Panc1 (cell line): ENCODE measurements at places on chromosomes 3 and 15. TPM values are rescaled to one million over a fixed set of nuclear protein-coding genes. Genes with fewer than 3 reads are reported as not detected.

OR4M2 gene
- not detected for total RNA-seq

LEO1 gene
- 30.1 TPM for total RNA-seq

ACAP2 gene
- 57.9 TPM for total RNA-seq

GPR176 gene
- 12.7 TPM for total RNA-seq

KAT2B gene
- total RNA-seq, result 16.4 TPM

ISG20 gene
- total RNA-seq, result 14.9 TPM

IL17RC gene
- 23.6 TPM for total RNA-seq

CSTA gene
- not detected for total RNA-seq

COL6A5 gene
- total RNA-seq, result not detected

GRAMD2A gene
- total RNA-seq, result 1.3 TPM

GRCh38 chr3:56812754-56813652, 11.3 kb upstream of the ARHGEF3 start:
- no peak for DNase-seq

GRCh38 chr15:55799291-55800212, 56.6 kb upstream of the PRTG start:
- no peak for DNase-seq

- no peak for DNase-seq
Measured at GRCh38 chr15:73681856-73682599, 2.2 kb upstream of the CD276 start.

- no peak for DNase-seq
Measured at GRCh38 chr3:66747696-66748095, 246.9 kb upstream of the LRIG1 start.

DNA sequence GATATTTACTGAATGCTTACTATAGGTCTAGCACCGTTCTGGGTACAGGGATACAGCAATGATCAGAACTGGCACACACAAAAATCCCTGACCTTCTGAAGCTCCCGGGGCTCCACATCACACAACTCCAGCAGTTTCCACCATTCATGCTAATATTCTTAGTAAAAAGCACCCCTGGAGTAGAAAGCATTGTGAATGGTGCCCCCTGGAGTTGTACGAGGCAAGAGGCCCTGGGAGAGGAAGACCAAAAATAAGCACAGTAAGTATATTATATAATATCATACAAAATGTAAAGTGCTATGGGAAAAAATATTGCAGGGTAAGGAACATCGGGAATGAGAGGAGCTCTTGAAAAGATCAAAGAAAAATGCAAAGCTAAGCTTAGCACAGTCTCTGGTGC, 790 bp upstream of the SRGAP3 start:
- DNase-seq, result no peak

DNA sequence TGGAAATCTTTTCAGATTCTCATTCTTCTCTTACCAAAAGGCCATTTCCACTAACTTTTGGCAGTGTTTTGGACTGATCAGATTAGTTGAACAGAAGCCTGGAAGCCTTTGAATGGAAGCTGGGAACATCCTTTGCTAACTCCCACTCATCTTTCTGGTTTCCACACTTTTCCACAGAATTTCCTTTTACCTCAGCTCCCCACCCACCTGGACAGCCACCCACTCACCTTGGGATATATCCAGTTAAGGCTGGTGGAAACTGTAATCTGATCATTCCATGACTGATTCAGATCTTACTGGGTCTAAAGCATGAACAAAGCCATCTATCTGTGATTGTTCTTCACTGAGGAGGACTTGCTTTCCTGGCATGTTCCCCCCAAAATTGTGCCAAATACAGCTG, 119.5 kb downstream of the CCNL1 start:
- DNase-seq, result no peak

DNA sequence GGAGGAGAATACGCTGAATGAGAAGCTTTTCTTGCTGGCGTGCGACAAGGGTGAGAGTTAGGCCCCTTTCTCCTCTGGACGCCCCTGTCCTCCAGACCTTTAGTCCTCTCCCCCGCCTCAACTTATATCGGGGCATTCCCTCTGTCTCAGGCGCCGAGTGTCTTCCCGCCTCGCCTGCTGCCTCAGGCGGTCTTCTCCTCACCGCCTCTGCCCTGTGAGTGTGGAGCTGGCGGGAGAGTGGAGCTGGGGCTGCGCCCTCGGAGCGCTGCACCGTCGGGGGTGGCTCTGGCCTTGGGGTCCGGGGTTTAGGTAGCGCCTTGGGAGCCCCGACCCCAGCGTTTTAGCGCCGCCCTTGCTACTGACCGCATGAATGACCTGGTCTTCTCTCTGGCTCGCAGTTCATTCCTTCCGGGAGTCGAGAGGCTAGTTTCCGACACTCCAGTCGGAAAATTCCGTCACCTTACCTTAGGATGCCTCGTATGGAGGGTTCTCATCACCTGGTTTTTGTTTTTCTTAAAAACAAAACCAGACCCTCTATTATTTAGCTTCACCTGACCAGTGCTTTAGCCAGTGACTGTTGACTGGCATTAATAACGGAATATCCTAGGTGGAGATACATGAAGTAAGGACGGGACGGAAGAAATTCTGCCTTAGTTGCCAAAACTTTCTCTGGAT, 985 bp downstream of the TRPC1 start:
- DNase-seq, result peak; percentile 38

DNA sequence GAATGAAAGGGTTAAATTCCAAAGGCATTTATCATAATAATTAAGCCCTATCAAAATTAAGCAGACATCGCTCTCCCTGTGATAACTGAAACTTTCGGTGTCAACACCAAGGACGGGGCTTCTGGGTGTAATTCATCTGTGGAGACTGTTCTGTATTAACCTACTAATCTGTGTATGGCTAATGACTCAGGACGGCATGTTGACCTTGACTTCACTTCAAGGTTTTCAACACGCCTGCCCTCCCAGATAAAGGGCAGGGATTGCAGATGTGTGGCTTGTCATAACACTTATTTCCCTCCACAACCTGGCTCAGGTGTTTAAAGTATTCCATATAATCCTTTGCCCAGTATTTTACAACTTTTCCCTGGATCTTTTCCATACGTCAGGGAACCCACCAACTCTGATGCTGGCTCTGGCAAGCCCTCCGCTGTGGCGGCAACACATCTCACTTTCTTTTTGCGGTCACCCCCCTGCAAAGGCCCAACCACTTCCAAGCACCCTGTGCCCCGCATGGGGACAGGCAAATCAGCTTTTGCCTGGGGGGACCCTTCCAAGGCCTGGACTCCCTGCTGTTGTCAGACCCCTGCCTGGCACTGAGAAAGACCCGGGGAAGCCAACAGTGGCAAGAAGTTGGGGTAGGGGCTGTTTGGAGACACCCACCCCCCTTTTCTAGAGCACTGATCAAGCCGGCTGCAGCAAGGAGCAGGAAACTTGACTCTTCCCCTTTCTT, 93.2 kb upstream of the MEF2A start:
- DNase-seq, result no peak

GRCh38 chr3:134035836-134036235, 6.1 kb upstream of the SLCO2A1 start:
- no peak for DNase-seq

- no peak for DNase-seq
Measured at GRCh38 chr3:87311309-87311708, 34.9 kb upstream of the POU1F1 start.

- no peak for DNase-seq
Measured at GRCh38 chr3:66425032-66425431, 75.8 kb downstream of the LRIG1 start.

GRCh38 chr3:32571192-32571485, 481 bp upstream of the DYNC1LI1 start:
- DNase-seq, result no peak

GRCh38 chr3:52140769-52141168, 13.5 kb downstream of the POC1A start:
- no peak for DNase-seq

- no peak for DNase-seq
Measured at GRCh38 chr3:16936233-16936632, 51.5 kb downstream of the PLCL2 start.

DNA sequence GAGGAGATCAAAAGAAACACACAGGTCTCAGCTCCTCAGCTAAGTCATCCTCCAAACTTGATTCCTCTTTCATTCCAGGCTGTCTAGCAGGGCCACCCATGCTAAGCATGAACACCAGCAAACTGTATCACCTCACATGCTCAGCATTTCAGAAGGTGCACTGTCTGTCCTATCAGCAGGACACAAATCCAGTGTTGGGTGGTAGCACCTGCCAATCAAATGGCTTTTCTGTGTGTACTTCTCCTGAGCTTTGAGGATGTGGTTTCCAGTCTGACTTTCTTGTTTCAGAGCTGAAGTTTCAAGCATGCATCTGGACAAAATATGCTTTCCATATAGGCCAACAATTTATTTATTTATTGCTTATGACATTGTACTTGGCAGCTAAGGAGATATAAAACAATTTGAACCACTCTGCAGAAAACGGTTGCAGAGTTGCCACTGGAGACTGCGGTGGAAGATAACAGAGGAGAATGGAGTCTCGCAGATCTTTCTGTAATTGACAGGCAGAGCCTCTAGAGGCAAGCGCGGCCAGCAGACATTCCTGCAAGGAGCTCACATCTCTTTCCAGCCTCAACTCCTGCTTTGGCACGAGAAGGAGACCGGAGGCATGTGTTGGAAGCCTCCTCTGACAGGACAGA, 167.1 kb upstream of the WNT5A start:
- DNase-seq, result no peak

GRCh38 chr15:75597667-75598341, 18.7 kb upstream of the PTPN9 start:
- no peak for DNase-seq

DNA sequence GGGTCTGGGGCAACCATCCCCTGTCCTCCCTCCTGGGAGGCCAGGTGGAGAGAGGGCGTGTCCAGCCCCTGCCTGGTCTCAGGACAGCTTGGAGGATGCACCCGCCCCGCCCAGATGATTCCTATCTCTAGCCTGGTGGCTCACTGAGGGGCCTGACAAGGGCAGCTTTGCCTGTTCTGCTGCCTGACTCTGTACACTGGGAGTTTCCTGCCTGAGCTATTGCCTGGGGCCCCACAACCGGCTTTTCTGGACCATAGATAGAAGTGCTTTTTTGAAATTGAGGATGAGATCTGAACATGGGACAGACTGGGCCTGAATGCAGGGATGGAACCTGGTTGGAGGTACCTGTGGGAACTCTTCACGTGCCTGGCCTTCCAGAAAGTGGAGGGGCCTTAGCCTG, 751 bp upstream of the PLA2G4E start:
- DNase-seq, result no peak

GRCh38 chr15:74616366-74616939, 817 bp downstream of the CLK3 start:
- no peak for DNase-seq

GRCh38 chr15:88794001-88794400, 9.2 kb upstream of the ACAN start:
- no peak for DNase-seq

- no peak for DNase-seq
Measured at GRCh38 chr15:90530250-90531051, 728 bp downstream of the CRTC3 start.

DNA sequence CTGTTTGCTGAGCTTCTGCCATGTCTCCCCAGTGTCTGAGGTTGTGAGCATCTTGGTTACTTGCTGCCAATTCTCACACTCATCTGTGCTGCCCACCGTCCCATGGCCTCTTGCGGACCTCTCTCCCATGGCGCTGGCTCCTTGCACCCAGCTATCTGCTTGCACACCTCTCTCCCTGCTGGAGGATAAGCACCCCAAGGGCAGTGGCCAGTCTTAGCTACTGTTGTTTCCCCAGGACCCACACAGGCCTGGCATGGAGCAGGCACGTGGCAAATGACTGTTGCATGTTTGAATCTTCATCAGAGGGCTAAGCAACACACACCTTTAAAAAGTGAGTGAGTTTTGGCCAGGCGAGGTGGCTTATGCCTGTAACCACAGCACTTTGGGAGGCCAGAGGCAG, 14.7 kb downstream of the LIPC start:
- no peak for DNase-seq

GRCh38 chr15:100043068-100043641, 298.6 kb downstream of the ADAMTS17 start:
- peak; percentile 48 for DNase-seq

DNA sequence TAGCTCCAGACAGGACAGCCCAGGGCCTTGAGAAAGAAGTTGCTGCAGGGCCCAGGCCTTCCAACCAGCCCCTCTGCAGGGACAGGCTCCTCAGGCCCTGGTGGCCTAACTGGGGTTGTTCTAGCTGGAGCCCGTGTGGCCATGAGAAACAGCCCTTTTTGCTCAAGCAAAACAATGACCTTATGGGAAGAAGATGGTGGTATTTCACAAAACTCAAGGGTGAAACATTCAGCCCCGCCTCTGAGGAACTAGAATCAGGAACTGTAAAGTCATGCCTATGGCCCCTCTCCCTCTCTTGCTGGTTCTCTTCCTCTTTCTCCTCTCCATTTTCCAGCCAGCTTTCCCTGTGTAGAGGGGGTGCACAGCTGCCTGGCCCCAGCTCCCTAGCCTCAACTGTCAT, 273.3 kb downstream of the RPLP1 start:
- DNase-seq, result no peak

- DNase-seq, result no peak
Measured at GRCh38 chr3:134859341-134859740, 64.3 kb downstream of the EPHB1 start.

DNA sequence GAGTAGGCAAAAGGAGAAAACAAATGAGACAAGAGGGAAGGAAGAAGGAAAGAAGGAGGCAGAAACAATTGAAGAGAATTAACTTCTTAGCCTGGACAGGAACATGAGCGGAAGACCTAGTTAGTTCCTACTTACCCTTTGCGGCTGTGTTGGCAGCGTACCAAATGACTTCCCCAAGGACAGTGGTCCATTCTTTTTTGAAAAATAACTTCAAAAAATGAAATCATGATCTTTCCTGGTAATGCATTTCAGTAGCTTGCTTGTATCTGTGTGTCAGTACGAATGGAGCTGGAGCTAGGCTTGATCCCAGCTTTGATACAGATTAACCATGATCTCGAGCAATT, 41.5 kb upstream of the CFAP161 start:
- no peak for DNase-seq

- DNase-seq, result no peak
Measured at GRCh38 chr3:139339219-139339906, 4.5 kb upstream of the MRPS22 start.

DNA sequence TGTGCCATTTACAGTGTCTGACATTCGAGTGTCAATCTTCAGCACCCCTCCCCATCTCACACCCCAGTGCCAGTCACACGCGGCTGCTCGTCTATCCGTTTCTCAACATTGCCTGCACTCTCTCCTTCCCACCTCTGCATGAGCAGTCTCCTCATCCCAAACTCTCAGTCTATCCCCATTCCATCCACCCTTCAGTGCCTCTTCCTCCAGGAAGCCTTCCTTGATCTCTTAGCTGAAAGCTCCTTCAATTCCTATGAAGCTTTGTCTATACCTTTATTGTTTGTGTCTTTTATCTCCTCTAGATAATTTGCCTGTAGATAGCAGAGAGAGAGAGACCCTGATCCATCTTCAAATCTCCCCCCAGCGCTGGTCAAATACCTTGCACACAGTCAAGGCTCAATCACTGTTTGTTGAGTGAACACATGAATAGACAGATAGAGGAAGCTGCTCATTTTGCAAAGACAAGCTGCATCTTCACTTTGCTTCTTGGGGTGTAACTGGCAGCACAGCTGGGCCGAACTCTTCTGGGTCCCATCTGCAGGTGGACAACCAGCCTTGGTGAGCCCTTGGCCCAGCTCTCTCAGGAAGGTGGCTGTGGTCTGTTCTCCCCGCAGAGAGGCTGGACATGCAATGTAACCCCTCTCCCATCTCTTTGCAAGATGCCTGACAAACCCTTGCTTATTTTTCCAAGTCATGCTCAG, 52.8 kb downstream of the ITGA11 start:
- DNase-seq, result no peak
